Foreskin fibroblast (primary cell): ENCODE measurements at places on chromosomes 12 and 14.

DNA sequence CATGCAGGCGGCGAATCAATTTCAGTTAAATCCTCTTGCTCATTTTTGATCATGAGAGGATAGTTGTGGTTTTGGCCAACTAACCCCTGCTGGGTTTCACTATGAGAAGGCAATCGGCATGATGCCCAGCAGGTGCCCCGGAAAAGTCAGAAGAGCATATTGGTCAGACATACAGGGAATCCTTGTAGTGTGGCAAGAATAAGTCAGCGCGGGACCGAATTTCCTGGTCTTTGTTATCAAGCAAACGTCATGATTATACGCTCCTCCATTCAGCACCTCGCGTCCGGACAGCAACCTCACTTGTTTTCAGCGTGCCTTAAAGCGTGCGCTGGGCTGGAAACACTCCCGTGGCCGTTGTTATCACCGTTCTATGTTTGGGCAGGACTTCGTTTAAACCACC lies 1.8 kb downstream of the TBC1D30 start:
- DNase-seq: no peak

DNA sequence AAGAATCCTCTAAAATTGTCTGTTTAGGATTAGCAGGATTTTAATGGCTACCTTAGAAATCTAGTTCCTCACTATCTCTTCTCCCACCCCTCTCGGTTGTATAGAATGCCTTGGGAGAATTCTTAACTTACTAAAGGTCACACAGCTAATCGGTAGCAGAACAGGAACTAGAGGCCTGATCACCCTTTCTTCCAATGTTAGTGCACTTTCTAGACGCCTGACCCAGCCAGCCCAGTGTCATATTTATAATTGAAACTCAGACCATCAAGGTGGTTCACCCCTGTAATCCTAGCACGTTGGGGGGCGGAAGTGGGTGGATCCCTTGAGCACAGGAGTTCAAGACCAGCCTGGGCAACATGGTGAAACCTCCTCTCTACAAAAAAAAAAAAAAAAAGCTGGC lies 1.7 kb downstream of the TIGAR start:
- no peak for DNase-seq

DNA sequence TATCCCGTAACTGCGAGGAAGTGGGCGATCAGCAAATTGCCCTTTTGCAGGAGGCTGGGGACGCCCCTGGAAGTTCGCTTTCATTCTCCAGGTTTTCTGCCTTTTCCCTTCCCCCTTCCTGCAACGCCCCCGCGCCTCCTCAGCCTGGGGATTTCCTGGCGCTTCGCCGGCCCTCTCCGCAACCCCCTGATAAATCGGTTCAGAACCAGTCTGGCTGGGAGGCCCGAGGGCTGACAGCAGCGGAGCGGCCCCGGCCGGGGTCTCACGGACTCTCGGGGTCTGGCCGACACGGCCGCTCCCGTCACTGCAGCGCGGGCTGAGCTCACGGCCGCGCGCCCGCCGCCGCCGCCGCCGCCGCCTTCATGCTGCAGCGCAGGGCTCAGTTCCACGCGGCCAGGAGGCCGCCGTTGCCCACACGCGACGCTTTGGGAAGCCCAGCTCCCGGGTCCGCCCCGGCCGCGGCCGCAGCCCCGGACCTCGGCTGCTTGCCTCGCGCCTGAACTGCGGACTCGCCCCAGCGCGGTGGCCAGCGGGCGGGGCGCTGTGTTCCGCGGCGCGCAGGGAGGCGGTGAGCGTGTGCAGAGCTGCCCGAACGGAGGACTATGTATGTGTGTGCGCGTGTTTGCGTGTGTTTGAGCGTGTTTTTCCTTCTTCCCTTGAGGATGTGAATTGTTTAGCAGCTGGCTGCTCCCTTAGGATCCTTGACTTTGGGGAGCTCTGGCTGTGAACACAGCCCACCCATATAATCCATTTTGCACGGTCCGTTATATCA lies at the start of gene LRFN5:
Gene LRFN5 (plus strand): TSS at position 345 of the 772 bp plus-strand sequence.
- no peak for DNase-seq

- DNase-seq: no peak
These were observed 449.2 kb downstream of the DPF3 start for GRCh38 chr14:72444701-72445100.

DNA sequence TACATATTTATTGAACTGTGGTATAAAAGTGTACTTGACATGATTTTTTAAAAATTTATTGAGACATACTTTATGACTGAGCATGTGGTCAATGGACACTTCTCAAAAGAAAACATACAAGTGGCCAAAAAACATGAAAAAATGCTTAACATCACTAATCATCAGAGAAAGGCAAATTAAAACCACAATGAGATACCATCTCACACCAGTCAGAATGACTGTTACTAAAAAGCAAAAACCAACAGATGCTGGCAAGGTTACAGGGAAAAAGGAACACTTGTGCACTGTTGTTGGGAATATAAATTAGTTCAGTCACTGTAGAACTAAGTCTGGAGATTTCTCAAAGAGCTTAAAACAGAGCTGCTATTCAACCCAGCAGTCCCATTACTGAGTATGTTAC lies 1177.6 kb downstream of the GALC start:
- no peak for DNase-seq

- DNase-seq: no peak
These were observed 36.0 kb downstream of the FMNL3 start for GRCh38 chr12:49671031-49671765.

DNA sequence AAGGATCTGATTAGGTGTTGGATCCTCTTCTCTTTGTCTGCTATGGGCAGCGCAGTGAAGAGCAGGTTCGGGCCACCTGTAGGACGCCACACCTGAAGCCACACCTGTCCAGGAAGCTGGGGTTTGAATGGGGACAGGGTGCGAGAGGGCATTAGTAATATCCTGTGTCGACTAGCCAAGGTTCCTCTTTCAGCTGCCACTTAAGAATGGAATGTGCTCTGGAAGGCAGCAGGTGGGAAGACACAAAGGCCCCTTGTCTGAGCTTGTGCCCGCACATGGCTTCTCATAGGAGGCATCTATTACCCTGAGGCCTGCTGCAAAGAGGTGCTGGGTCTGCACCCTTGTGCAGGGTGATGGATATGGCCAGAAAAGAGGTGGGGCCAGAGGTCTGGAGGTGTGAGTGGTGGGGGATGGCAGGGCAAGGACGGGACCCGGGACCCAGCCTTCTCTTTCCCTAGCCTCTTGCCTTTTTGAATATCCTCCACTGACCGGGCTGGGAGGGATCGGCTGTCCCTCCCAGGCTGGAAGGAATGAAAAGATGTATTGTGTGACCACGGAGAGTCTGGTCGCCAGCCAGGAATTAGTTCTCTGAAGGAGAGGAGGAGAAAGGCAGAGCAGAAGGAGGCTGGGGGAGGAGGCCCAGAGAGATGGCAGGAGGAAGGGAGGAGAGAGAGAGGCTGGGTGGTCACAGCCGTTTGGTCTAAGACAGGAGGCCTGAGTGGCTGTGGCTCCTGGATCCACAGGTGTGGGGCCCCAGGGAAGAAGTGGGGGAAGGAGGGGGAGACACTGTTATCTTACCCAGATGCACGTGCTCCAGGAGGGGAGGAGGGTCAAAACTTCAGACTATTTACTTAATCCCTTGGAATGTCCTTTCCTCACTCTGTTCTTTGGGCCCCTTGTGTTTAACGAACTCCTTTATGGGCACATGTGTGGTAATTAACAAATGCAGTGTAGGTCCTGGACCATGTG lies 101.5 kb downstream of the SMOC1 start:
- no peak for DNase-seq

GRCh38 chr12:51814311-51815088 lies 34.0 kb downstream of the FIGNL2 start:
- DNase-seq: peak; percentile 93

- DNase-seq: no peak
These were observed 819.2 kb downstream of the FSCB start for GRCh38 chr14:43687921-43688320.

DNA sequence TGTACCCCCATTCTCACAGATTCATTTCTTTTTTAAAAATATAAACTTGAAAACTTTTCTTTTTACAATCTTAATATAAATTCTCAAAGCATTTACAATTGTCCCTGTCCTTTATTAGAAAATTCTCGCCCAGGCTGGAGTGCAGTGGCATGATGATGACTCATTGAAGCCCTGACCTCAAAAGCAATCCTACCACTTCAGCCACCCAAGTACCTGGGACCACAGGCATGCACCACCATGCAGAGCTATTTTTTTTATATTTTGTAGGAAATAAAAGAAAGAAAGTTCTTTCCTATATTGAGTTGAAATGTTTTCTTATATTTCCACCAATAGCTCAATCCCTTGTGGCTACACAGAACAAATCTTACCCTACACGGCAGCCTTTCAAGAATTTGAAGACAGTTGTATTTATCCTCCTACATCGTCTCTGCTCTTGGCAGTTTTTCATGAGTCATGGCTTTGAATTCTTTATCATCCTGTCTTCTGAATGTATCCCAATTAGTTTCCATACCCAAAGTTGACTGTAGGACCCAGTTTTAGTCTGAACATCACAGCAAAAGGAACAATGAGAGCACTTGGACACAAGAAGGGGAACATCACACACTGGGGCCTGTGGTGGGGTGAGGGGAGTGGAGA lies 52.4 kb downstream of the SYT1 start:
- peak; percentile 2 for DNase-seq

GRCh38 chr14:90715993-90716392 lies 100.2 kb downstream of the TTC7B start:
- DNase-seq: no peak

GRCh38 chr12:123571343-123571813 lies 13.0 kb upstream of the TMED2 start:
- DNase-seq: peak; percentile 80

- peak; percentile 34 for DNase-seq
These were observed 81.6 kb upstream of the MANSC4 start for GRCh38 chr12:27861428-27862167.

DNA sequence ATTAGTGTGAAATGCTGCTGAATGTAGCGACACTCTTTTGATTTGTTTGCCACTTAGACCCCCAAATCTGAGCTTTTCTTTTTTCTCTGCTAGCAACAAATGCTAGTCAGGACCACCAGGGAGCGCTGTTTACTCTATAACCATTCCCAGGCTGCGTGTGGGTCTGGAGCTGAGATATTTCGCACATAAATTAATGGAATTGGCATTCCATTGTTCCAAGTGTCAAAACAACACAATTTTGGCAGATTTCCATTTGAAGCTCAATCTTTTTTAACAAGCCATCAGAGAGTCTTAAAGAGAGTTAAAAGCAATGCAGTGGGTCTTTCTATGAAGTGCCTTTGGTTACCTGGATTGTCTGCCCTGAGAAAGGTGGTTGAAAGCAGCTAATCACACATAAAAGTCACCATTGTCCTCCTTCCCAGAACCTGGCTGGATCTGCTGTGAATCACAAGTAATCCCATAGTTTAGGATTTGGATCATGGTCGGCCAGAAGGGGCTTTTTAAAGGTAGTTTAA lies 7.4 kb upstream of the TMEM132C start:
- DNase-seq: no peak

DNA sequence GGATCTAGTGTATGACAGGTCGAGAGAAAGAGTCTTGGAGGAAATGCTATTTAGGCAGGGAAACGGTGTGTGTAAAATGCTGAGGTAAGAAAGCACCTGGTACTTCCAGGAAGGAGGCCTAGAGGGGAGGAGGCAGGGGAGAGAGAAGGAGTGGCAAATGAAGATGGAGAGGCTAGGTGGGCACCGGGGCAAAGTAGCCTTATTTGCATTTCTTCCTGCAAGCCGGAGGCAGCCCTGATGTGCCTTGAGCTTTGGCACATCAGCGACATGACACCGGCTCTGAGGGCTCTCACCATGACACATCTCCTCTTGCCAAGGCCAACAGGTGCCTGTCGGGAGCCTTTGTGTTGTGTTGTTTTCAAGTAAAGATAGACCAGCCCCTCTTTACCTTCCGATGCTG lies 61.6 kb downstream of the CPM start:
- no peak for DNase-seq

- DNase-seq: no peak
These were observed 10.9 kb downstream of the RGS6 start for GRCh38 chr14:71942904-71943694.

GRCh38 chr12:115008929-115009328 lies 325.0 kb upstream of the TBX3 start:
- no peak for DNase-seq

- DNase-seq: peak; percentile 9
These were observed 1.2 kb downstream of the USP30 start for GRCh38 chr12:109053382-109054123.

DNA sequence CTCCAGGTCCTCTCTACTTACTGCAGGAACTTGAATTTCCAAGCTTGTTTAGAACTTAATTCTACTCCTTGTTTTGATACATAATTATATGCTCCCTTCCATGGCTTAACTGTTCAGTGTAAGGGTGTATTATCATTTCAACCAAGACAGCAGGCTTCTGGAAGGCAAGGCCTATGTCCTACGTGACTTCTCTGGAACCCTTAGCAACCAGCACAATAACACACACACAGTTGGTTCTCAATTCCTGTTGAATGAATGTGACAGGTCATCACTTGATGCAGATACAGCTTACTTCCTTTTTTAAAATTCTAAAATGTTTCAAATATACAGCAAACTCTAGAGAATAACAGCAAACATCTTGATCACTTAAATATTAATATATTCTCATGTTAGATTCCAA lies 77.7 kb upstream of the COCH start:
- no peak for DNase-seq

GRCh38 chr12:40107098-40107802 lies 1.4 kb upstream of the SLC2A13 start:
- DNase-seq: peak; percentile 72

- no peak for DNase-seq
These were observed 557.0 kb downstream of the FLRT2 start for GRCh38 chr14:86086962-86087361.

DNA sequence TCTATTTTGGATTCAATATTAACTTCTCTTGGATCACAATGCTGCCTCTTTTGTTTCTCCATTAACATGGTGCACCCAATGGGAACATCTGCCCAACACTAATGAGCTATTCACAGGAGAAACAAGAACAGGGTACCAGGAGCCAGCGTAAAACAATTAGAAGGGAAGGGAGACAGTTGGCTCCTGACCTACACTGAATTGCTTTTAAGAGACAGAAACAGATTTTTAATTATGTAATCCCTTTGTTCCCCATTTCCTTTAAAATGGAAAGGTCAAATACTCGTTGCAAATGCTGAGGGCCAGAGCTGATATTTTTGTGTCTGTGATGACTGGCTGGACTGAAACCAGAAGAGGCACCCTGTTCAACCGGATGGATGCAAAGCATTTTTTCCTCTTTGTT lies 108.3 kb downstream of the SEC23A start:
- no peak for DNase-seq

GRCh38 chr12:122669397-122670070 lies 33.6 kb downstream of the HCAR2 start:
- DNase-seq: peak; percentile 81

- no peak for DNase-seq
These were observed 36.2 kb upstream of the SGPP1 start for GRCh38 chr14:63764103-63764502.

DNA sequence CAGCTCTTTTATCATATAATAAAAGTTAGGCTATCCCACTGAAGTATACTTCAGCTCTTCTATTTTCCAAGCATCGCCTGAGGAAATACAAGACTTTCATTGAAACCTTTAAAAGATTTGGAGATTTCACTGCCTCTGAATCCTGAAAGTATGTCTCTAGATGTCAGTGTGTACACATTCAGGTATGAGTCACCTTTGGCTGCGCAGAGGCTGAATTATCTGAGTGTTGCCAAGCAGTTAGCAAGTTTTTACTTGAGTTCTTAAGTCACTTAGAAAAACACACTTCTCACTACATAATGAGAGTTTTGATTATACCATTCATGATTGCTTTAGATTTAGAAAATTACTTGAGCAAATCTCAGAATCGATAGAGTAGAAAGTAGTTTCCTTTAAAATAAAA lies 210.3 kb downstream of the TMTC2 start:
- DNase-seq: no peak
